IPS-NIHi11 (cell line): ENCODE measurements at places on chromosomes 4 and X.

- DNase-seq: no peak
Measured at GRCh38 chr4:48021100-48021499, 4.5 kb downstream of the NIPAL1 start.

DNA sequence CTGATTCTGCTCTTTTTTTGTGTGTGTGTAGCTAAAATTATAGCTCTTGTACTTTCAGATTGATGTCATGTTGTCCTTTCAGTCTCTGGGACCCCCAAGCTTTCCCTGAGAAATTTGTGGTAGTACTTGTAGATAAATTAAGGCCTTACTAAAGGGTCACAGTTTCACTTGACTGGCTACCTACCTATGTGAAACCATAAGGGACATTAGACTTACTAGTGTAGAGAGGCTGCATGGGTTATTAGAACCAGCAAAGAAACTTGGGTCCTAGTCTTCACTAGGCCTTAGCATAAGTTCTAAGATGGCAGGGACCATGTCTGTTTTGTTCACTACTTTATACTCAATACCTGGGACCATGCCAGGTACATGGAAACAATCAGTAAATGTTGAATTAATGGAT lies 21.4 kb downstream of the WDR44 start:
- DNase-seq: no peak

- DNase-seq: no peak
Measured at GRCh38 chr4:145784036-145784435, 104.1 kb downstream of the C4orf51 start.

DNA sequence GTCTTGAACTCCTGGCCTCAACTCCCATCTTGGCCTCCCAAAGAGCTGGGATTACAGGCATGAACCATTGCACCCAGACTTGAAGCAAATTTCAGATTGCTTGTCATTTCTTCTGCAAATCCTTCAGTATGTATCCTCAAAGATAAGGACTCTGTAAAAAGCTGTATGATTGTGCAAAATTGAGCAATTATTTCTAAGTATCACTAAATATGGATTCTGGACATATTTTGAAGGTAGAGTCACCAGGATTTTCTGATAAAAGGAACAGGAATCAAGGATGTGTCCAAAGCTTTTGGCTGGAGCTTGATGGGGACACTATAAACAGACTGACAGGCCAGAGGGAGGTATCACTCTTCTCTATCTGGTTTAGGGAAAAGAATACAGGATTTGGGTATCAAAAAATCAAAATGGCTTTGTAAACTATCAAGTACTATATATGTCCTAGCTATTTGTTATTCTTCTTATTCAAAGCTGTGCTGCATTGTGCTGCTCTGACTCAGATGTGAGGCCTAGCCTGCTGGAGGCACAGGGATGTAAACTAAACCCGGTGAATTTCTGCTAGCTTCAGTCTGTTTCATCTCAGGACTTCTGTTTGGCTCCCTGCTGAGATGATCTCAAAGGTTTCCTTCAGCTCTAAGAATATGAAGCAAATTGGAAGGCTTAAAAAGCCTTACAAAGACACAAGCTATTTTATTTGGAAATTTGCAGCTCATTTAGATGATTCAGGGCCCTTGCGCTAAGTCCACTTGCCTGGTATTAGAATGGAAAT lies 8.3 kb downstream of the RPS4X start:
- DNase-seq: no peak

GRCh38 chrX:48278958-48279357 lies 23.8 kb downstream of the SSX1 start:
- DNase-seq: peak; percentile 2

DNA sequence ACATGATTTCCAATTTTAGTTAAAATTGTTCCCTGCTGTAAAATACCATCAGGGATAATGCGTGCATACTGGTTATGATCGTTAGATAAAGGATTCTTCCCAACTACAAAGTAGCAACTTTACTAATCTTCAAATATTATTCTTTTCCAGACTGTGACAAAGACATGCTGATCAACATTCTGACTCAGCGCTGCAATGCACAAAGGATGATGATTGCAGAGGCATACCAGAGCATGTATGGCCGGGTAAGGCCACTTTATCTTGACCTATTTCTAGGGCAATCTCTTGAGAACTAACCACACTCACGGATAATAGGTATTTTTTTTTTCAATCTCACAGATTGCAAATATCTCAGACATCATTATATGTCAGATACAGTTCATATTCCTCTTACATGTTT lies 47.0 kb downstream of the ANXA10 start:
- DNase-seq: no peak

- DNase-seq: no peak
Measured at GRCh38 chrX:33198561-33199279, 12.6 kb downstream of the DMD start.

- peak; percentile 87 for DNase-seq
Measured at GRCh38 chrX:130024127-130024526, 41.7 kb downstream of the BCORL1 start.

- no peak for DNase-seq
Measured at GRCh38 chr4:150126864-150127203, 48.6 kb downstream of the DCLK2 start.

DNA sequence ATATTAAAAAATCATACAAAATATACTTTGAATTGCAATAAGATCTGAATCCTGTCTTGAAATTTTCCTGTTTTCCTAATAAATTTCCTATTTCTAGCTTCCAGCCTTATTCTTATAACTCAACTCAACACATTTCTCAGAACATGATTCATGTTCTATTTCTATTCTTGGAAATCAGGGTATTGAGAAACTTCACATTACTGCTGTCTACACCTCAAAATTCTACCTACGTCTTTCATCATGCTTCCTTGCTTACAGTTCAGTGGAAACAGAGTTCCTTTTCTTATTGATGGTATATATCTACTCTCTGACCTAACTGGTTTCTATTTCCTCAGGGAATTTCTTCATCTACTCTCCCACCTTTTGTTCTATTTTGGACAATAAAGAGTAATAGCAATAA lies 2139.0 kb downstream of the ARAP2 start:
- no peak for DNase-seq

- no peak for DNase-seq
Measured at GRCh38 chrX:47854474-47854873, 17.8 kb downstream of the ZNF81 start.

- peak; percentile 46 for DNase-seq
Measured at GRCh38 chrX:39149761-39150160, 348.5 kb downstream of the MID1IP1 start.

DNA sequence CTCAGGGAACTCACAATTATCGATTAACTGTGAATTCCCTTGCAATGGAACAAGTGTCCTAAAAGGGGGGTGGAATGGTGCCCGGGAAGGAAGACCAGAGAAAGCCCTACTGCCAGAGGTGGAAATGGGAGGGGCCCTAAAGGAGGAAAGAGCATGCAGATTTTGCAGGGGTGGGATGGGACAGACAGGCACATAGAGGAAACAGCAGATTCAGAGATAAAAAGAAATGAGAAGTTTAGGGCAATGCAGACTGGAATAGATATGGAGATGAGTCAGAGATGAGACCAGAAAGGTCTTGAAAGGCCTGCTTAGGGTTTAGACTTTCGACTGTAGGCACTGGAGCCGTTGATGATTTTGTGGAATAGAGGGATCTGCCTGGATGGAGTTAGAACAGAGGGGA lies 57.4 kb upstream of the PITX2 start:
- DNase-seq: peak; percentile 14

- DNase-seq: no peak
Measured at GRCh38 chr4:82601242-82602015, 39.6 kb upstream of the TMEM150C start.

- no peak for DNase-seq
Measured at GRCh38 chrX:70353514-70353913, 63.6 kb downstream of the KIF4A start.

DNA sequence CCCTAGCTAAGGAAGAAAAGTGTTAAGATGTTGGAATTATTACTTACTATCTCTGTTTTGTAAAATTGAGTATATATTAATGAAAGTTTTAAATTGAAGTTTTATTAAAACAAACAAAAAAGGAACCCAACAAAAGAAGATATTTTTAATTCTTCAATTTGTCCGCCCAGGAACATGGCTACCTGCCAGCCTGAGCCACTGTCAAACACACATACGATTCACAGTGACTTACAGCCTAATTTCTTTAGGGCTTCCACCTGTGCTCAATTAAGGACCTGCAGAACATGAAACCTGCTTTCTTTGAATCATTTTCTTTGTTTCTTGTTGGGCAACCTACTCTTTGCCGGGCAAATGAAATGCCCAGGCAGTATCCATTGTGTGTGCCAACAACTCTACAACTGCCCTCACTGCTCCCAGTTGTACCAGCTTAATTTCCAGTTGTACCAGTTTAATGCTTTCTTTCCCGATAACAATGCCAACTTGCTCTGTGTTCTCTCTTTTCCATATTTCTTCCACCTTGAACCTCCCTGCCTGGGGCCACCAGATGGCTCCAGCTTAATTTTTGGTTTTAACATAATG lies 181.7 kb downstream of the GBA3 start:
- no peak for DNase-seq

- no peak for DNase-seq
Measured at GRCh38 chr4:178316211-178316610, 874.0 kb upstream of the AGA start.

DNA sequence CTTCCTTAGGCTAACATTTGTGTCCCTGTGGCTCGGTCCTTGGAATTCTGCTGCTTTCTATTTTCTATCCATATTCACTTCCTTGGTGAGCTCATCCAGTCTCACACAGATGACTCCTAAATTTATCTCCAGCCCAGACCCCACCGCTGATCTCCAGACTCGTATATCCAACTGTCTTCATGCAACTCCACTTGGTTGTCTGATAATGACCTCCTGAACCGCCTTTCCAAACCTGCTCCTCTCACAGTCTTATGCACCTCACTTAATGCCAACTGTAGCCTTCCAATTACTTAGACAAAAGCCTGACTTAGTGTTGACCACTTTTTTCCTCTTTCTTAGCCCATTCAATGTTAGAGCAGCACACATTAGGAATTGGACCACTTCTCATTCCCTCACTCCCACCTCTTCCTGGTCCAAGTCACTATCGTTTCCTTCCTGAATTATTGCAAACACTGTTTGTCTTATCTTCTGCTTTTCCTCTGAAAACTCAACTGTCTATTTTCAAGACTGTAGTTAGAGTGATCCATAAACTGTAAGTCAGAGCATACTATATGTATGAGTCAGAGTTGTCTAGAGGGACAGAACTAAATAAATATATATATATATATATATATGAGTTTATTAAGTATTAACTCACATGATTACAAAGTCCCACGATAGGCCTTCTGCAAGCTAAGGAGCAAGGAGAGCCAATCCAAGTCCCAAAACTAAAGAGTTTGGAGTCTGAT lies 292.5 kb downstream of the UNC5C start:
- DNase-seq: no peak

- no peak for DNase-seq
Measured at GRCh38 chrX:154431341-154431740, 2.9 kb downstream of the ATP6AP1 start.

DNA sequence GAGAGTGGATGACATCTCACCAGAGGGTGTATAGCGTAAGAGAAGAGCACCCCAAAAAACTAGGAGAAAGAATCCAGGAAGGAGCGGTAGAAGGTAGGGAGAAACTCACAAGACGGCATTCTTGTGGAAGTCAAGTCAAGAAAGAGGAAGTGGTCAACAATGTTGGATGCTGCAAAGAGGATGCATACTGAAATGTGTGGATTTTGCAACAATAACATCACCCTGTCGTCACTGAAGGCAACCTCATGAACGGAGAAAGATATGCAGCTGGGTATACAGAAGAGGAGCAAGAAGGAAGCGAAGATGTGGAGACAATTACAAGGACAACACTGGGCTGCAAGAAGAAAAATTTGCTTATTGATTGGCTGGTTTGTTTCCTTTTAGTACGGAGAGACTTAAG lies 11.4 kb upstream of the TAPT1 start:
- no peak for DNase-seq
